ENCODE measurements at places on chromosomes 1 and 21. TPM values are rescaled to one million over a fixed set of nuclear protein-coding genes. Genes with fewer than 3 reads are reported as not detected.
A peak's percentile ranks its signal among the peaks of the same experiment; 100 is the strongest.

DNA sequence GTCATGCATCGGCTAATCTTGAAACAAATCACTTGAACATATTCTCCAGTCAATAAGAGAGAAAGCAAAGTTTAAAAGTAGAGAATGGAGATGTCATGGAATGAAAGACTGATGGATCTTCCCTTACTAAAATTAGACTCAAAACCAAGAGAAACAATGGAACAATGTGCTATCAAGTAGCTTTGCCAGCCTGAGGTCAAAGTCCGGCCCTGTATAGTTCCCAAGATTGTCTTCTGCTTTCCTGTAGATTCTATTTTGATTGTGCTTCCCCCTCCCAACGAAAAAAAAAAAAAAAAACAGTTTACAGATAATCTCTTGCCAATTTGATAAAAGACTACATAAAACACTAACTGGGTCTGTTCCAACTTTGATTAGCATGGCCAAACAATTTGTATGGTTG lies 40.8 kb upstream of the KIRREL1 start:
- no peak overlapping the region for H3K27ac ChIP-seq
- no peak for DNase-seq
- H3K4me1 ChIP-seq: no peaks in the 10 kb centered on the region
- no peak overlapping the region for H3K4me3 ChIP-seq
- peaks cover 25% of the 10 kb centered on the region for H3K27me3 ChIP-seq
- H3K36me3 ChIP-seq: no peaks in the 10 kb centered on the region

- no peaks in the 10 kb centered on the region for H3K4me1 ChIP-seq
- peaks cover 55% of the 10 kb centered on the region for H3K27me3 ChIP-seq
- no peak overlapping the region for H3K4me3 ChIP-seq
- H3K27ac ChIP-seq: no peak overlapping the region
- no peak for DNase-seq
These were observed 7.6 kb downstream of the ZNF683 start for GRCh38 chr1:26364956-26365355.

DNA sequence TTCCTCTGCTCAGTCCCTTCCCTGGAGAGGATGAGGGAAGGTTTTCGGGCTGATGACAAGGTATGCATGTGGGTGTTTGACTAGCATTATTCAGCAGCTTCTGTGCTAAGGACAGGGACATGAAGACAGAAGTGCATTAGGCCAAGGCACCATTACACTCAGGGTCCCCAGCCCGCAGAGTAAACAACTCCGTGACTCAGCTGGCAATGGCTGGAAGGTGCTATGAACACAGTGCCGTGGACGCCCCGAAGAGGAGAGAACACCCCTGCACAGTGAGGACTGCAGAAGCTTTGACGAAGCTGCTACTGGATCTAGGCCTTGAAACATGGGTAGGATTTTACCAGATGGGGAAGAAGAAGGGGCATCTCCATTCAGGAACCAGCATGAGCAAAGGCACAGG lies 13.7 kb upstream of the EPS8L3 start:
- H3K36me3 ChIP-seq: no peaks in the 10 kb centered on the region
- no peak for DNase-seq
- peaks cover 12% of the 10 kb centered on the region for H3K4me1 ChIP-seq
- H3K27ac ChIP-seq: no peak overlapping the region
- no peak overlapping the region for H3K4me3 ChIP-seq

DNA sequence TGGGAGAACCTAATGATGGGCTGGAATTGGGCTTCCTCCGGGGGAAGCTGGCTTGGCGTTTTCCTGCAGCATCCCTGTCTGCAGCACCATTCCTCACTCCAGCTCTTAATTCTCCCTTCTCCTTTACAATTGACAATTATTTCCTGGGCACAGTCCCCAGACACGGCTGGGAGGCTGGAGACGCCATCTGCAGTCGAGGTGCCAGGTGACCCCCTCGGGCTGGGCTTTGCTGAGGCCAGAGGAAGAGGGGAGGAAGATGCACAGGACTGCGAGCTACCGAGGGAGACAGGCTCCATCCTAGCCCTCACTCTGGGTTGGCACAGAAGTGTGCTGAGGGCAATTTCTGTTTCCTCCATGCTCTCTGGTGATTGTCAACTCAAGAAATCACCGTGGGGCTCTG lies 453.8 kb downstream of the PTPRU start:
- no peaks in the 10 kb centered on the region for H3K36me3 ChIP-seq
- no peak overlapping the region for H3K27ac ChIP-seq
- H3K27me3 ChIP-seq: no peaks in the 10 kb centered on the region

DNA sequence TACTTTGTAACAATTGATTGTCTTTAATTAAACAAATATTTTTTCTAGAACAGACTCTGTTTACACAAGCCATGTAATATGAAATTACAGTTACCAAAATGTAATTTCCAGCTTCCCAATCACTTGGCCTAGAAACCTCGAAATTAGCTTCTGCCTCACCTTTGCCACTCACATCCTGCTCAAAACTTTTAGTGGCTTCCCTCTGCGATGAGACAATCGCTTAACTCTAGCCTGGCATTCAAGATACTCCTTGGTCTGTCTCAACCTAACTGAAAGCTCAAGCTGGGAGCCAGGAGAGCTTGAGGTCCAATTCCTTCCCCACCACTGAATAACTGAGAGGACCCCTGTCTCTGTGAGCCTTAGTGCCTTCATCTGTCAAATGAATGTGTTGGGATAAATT lies 42.8 kb downstream of the GFI1 start:
- DNase-seq: no peak
- H3K4me3 ChIP-seq: no peak overlapping the region
- H3K36me3 ChIP-seq: no peaks in the 10 kb centered on the region

DNA sequence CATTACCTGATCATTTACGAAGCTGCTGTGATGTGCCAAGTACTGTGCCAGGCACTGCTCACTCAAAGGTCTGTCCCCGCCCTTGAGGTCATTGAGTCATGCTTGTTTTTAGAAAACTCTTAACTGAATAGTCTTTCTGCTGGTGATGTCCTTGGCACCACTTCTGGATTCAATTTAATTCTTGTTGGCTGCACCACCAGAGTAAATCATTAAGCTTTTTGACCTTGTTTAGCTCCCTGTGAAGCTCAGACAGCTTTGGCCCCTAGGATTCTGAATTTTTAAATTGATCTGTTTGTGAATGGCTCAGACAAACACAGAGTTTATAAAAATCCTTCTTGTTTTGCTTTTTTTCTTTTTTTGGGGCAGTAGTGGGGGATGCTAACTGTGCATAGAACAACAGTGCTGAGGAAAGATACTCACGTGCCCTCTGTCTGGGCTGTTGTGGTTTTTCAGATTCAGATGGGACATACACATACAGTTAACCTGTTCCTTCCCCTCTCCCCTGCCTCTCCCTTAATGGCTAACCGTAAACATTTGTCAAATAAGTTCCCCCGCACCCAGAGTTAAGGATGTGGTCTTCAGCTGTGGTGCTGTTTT lies 67.6 kb downstream of the MTR start:
- H3K36me3 ChIP-seq: peaks cover 20% of the 10 kb centered on the region
- H3K27me3 ChIP-seq: no peaks in the 10 kb centered on the region
- H3K4me3 ChIP-seq: no peak overlapping the region
- no peak overlapping the region for H3K27ac ChIP-seq
- DNase-seq: no peak

- no peaks in the 10 kb centered on the region for H3K36me3 ChIP-seq
- H3K27ac ChIP-seq: no peak overlapping the region
- DNase-seq: peak; percentile 91
- H3K4me1 ChIP-seq: no peaks in the 10 kb centered on the region
These were observed 2.5 kb downstream of the RGS4 start for GRCh38 chr1:163071405-163072255.

- no peak overlapping the region for H3K27ac ChIP-seq
These were observed 75.2 kb downstream of the FMO4 start for GRCh38 chr1:171389171-171389570.

DNA sequence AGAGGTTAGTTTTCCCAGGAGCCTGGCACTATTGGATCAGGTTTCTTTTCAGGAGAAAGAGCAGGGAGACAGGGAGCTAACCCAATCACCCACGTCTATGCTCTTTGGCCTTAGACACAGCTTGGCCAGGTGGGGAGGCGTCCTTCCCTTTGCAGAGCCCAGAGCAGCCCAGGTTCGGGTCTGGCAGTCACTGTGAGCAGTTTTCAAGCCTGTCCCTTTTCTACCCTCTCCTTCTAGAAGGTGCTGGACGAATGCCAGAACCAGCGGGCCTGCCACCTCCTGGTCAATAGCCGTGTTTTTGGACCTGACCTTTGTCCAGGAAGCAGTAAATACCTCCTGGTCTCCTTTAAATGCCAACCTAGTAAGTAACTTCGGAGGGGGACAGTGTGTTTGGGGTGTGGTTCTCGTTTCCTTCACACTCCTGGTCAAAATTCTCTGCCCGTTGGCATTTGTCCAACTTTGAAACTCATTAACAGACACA lies 44.9 kb downstream of the EVA1C start:
- no peak overlapping the region for H3K27ac ChIP-seq
- peak; percentile 16 for DNase-seq
- H3K4me3 ChIP-seq: no peak overlapping the region
- H3K36me3 ChIP-seq: no peaks in the 10 kb centered on the region
- peaks cover 18% of the 10 kb centered on the region for H3K4me1 ChIP-seq

DNA sequence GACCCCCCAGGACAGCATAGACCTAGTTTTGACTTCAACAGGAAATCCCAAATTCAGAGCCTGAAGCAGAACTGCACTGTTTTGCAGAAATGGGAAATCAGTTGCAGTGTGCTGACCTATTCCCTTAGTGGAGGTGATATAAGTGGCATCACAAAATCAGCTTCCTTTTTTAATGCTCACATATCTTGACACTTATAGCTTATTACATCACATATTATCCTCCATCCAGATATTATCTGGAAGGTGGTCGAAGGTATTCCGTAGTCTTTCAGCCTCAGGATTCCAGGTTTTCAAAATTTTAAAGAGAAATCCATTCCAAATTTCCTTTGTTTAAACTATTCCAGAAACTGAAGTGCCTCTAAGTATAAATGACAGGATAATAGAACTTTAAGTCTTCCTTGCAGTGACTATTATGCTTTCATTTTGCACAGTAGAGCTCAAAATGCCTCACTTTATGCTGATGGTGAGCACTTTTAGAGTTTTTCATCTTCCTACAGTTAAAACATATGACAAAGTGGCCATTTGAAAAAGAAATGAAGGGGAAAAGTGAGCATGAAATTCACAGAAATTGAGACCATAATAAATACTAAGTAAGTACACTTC lies 106.4 kb upstream of the DPYD start:
- H3K4me1 ChIP-seq: no peaks in the 10 kb centered on the region
- no peak overlapping the region for H3K4me3 ChIP-seq
- H3K27me3 ChIP-seq: no peaks in the 10 kb centered on the region
- H3K27ac ChIP-seq: no peak overlapping the region
- no peak for DNase-seq

DNA sequence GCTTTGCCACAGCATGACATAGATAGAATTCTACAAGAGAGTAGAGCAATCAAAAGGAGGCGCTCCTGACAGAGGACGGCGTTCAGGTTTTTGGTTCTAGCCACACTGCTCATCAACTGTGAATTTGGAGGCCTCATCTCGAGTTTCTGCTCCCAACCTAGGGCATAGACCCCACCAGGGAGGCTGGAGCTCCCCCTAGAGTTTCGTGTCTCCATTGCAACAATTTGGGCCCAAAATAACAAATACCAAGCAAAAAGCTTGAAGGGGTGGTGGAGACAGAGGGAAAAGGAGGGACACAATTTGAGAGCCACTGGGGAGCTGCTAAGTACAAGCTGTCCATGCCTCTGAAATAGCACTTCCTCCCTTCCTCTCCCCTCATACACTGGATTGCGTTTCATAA lies 297.0 kb downstream of the GPATCH2 start:
- DNase-seq: peak; percentile 9
- H3K36me3 ChIP-seq: no peaks in the 10 kb centered on the region
- no peaks in the 10 kb centered on the region for H3K27me3 ChIP-seq
- peaks cover 1% of the 10 kb centered on the region for H3K4me1 ChIP-seq
- no peak overlapping the region for H3K27ac ChIP-seq
- H3K4me3 ChIP-seq: no peak overlapping the region

DNA sequence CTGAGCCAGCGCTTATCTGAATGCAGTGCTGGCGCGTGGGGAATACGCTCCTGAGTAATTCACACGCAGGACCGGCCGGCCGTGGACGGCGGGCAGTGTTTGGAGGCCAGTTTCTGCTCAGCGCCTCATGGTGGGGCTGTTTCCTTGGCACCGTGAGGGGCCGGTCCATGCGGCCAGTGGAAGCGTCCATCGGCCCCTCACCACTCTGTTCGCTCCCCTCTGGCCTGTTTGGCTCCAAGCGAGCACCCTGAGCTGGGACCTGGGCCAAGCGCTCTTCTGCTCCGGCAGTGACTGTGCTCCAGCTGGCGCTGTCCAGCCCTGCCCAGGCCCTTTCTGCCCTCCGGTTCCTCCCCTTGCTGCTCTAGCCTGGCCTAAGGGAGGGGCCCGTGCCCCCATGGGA lies 16.3 kb upstream of the PLCH2 start:
- no peak overlapping the region for H3K27ac ChIP-seq
- no peaks in the 10 kb centered on the region for H3K36me3 ChIP-seq
- H3K4me3 ChIP-seq: no peak overlapping the region

DNA sequence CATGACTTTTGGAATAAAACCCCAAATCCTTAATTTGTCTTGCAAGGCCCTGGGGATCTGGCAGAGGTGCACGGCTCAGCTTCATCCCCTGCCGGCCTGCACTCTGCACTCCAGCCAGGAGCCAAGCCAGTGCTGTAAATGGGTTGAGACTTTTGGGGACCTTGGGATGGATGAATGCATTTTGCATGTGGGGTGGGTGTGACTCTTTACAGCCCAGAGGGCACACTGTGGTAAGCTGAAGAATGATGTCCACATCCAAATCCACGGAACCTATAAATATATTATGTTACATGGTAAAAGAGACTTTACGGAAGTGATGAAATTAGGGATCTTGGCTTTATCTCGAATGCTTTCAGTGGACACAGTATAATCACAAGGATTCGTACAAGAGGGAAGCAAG lies 177.8 kb downstream of the EDEM3 start:
- no peak overlapping the region for H3K4me3 ChIP-seq
- DNase-seq: no peak
- H3K27ac ChIP-seq: no peak overlapping the region
- H3K4me1 ChIP-seq: no peaks in the 10 kb centered on the region
- H3K36me3 ChIP-seq: no peaks in the 10 kb centered on the region
- H3K27me3 ChIP-seq: no peaks in the 10 kb centered on the region

GRCh38 chr1:119329541-119330461 lies 38.8 kb upstream of the HAO2 start:
- H3K36me3 ChIP-seq: no peaks in the 10 kb centered on the region
- H3K27me3 ChIP-seq: peaks cover 11% of the 10 kb centered on the region
- no peak overlapping the region for H3K27ac ChIP-seq

- H3K27me3 ChIP-seq: no peaks in the 10 kb centered on the region
- peaks cover 11% of the 10 kb centered on the region for H3K4me1 ChIP-seq
- H3K36me3 ChIP-seq: no peaks in the 10 kb centered on the region
- H3K4me3 ChIP-seq: no peak overlapping the region
- H3K27ac ChIP-seq: peak overlapping the region; percentile 44
- no peak for DNase-seq
These were observed 164.3 kb downstream of the NTMT2 start for GRCh38 chr1:170310014-170310405.

- H3K27ac ChIP-seq: no peak overlapping the region
- H3K36me3 ChIP-seq: peaks cover 48% of the 10 kb centered on the region
- H3K4me1 ChIP-seq: peaks cover 14% of the 10 kb centered on the region
- H3K4me3 ChIP-seq: no peak overlapping the region
These were observed 15.7 kb downstream of the GPR3 start for GRCh38 chr1:27408151-27408550.

- peak; percentile 32 for DNase-seq
- H3K27me3 ChIP-seq: no peaks in the 10 kb centered on the region
- no peaks in the 10 kb centered on the region for H3K36me3 ChIP-seq
These were observed 110.4 kb downstream of the RERE start for GRCh38 chr1:8706995-8707396.

The ATP1A4 gene
- polyA plus RNA-seq: not detected

The MAEL gene
- not detected for polyA plus RNA-seq

The IGSF9 gene
- polyA plus RNA-seq: 0.05 TPM

The ACTL8 gene
- 0.09 TPM for polyA plus RNA-seq

The KRTAP23-1 gene
- not detected for polyA plus RNA-seq

The ZNF697 gene
- 6.2 TPM for polyA plus RNA-seq

The SRSF4 gene
- 37.8 TPM for polyA plus RNA-seq

The PTPN7 gene
- not detected for polyA plus RNA-seq

The LCE1C gene
- not detected for polyA plus RNA-seq

The SH2D1B gene
- polyA plus RNA-seq: 0.03 TPM

The CFH gene
- 9.8 TPM for polyA plus RNA-seq
